ENCODE measurements at places on chromosomes 4 and X.

- no peak for DNase-seq
These were observed 32.1 kb upstream of the MAGEA8 start for GRCh38 chrX:149848855-149849254.

- DNase-seq: no peak
These were observed 48.4 kb downstream of the GPC3 start for GRCh38 chrX:133937022-133937421.

DNA sequence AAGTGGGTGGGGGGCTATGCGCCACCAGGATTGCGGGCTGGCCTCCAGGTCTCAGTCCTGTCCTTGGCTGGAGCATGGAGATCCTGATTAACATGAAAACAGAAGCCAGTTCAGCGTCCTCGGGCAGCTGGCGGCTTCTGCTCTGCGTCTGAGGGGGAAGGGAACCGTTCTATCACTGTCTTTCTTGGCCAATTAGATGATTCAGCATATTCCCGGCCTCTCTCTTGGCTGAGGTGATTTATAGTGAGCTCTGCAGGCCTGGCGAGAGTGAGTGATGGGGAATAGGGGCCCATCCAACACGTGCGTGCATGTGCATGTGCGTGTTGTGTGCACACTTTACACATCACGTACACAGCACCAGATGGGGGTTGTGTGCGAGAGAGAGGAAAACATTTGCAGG, 145.8 kb upstream of the ATP6AP2 start:
- no peak for DNase-seq

GRCh38 chrX:112651766-112652165, 28.0 kb downstream of the LHFPL1 start:
- DNase-seq: no peak

DNA sequence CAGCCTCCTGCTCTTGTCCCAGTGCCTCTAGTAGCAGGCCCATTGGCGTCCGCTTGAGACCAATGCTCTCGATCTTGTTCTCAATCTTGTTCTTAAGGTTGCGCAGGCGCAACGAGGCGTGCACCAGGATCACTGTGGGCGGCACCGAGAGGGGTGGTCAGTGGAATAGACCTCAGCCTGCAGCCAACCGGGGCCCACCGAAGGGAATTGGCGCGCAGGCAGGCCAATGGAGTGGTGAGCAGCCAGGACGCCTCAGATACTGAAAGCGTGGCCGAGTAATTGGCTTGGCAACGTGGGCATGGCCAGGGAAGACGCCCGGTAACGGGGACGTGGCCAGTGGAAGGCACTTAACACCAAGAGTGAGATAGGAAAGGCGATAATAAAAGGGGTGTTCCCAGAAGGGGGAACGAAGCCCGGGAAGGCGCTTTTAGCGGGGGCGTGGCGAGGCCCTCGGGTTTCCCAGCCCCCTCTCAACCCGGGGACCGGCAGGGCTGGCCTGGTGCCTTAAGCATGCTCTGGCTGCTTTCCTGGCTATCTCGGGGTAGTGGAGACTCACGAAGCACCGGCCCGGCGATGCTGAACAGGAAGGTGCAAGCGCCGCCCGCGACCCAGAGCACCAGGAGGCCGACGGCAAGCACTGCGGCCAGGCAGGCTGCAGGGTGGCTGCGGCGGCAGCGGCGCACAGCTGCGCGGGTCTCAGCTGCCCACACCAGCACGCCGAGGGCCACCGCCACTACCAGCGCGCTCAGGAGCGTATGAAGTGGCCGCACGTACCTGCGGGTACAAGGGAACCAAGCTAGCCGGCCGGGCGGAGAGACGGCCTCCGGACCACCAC, 1.7 kb downstream of the PRAF2 start:
- no peak for DNase-seq

GRCh38 chrX:19649226-19649995, 134.1 kb upstream of the MAP3K15 start:
- DNase-seq: no peak

GRCh38 chr4:109077505-109077904, 225.0 kb downstream of the COL25A1 start:
- DNase-seq: no peak

DNA sequence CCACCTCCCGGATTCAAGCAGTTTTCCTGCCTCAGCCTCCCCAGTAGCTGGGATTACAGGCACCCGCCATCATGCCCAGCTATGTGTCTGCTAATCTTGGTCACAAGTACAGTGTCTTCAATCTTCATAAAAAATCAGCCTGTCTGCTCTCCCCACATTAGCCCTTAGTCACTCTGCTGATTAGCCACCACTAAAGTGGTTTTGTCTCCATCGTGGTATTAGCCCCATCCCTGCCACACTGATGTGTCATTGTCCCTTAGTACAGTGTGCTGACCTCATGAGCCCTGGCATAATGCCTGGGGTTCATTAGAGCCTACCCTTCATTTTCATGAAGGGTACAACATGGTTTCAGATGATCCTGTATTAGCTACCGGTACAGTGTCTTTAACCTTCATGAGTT, 49.9 kb downstream of the ZNF157 start:
- DNase-seq: no peak

- DNase-seq: no peak
These were observed 42.2 kb upstream of the HPGD start for GRCh38 chr4:174564529-174564928.

- no peak for DNase-seq
These were observed 219.0 kb upstream of the PSAPL1 start for GRCh38 chr4:7653510-7654369.

- DNase-seq: no peak
These were observed 78.9 kb upstream of the UNC5C start for GRCh38 chr4:95627709-95628108.

- DNase-seq: no peak
These were observed 22.6 kb upstream of the TLR7 start for GRCh38 chrX:12844319-12844718.

DNA sequence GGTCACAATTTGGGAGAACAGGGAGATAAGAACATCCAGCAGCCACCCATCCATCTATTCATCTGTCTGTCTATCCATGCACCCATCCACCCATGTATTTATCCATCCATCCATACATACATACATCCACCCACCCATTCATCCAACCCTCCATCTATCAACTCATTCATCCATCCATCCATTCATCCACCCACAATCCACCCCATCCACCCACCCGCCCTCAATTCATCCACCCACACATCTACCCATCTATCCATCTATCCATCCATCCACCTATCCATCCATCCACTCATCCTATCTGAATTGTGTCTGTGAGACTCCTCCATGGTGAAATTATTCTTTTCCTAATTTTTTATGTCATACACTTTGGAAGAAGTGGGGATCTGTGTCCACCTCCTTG, 6.8 kb upstream of the CD99 start:
- no peak for DNase-seq

- DNase-seq: no peak
These were observed 22.7 kb downstream of the F8A3 start for GRCh38 chrX:155435744-155436112.

DNA sequence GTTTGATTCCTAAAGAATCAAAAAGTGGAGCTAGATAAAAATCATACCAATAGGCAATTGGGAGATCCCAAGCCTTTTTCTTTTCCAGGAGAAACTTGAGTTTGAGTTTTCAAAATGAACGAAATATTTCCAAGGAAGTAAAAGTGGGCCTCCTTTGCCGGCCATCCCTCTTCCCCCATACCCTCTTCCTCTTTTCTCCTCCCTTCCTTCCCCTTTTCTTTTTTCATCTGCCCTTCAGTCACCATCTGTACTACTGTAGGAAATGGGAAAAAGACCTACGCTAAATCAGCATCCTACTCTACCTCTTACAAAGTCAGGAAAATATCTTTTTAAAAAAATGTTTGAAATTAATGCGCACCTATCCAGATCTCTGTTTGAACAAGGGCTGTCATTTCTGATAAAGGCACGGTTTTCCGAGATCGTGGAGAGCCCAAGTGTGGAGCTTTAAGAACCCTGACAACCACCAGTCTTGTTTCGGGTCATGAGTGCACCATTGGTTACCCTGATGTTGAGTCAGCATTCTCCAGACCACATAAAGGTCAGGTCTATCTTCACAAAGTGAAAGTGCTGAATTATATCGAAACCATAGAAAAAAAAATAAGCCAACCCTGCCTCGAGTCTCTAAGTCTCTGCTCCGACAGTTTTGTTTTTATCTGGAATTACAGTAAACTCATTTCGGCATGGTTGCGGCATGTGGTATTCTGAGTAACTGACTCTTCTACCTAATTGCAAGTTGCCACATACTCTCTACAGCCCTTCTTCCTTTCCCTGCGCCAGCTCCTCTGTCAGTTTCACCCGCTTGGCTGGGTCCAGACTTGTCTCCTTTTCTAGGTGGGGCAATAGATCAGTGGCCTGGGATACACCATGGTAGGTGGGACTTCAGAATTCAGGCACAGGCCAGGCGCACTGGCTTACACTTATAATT, 140.2 kb upstream of the KLF3 start:
- DNase-seq: no peak

GRCh38 chrX:154322890-154323289, 27.3 kb downstream of the TKTL1 start:
- DNase-seq: no peak

DNA sequence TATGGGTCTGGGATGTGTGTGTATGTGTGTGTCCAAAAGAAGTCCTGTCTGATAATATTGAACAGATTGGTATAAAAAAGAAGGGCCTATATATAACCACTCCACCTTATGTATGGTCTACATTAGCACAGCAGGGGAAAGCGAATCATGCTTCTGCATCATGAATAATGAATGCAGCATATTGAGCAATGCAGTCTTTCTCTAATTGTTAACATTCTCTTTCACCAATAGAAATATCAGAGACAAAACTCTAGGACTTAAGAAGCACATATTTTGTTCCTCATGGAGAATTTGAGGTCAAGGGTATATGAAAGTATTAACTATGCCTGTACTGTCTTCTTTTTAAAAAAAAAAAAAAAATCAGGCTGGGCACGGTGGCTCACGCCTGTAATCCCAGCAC, 264.3 kb upstream of the NOCT start:
- DNase-seq: no peak

- no peak for DNase-seq
These were observed 153.4 kb upstream of the ARSJ start for GRCh38 chr4:114132830-114133229.

DNA sequence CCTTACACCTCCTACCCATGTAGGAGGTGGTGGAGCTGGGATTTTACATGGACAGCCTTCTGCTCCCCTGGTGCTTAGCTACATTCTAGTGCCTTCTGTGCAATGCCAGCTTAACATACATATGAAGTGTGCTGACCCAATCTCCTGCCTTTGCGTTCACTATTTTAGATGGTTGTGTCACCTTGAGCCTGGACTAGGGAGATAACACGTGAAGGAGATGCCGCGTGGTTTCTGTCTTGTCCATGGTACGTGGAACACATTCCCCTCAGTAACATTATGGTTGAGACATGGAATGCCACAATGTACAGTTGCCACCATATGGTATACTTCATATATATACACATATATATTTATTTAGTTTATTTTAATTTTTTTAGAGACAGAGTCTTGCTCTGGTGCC, 54.0 kb downstream of the TBL1X start:
- no peak for DNase-seq

DNA sequence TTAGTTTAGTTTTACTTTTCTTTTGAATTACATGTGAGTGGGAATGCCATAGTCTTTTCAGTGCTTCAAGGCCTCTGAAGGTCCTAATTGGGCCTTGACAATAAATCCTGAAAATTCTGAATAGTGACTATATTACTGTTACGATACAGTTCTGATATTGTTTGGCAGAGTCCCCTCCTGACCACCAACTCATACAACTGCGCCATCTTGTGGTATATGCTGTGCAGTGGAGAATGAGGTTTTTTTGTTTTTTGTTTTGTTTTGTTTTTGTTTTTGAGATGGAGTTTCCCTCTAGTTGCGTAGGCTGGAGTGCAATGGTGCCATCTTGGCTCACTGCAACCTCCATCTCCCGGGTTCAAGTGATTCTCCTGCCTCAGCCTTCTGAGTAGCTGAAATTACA, 56.6 kb upstream of the CHRDL1 start:
- no peak for DNase-seq

- no peak for DNase-seq
These were observed 1.6 kb upstream of the EFNB1 start for GRCh38 chrX:68827256-68827655.

- DNase-seq: no peak
These were observed 116.6 kb downstream of the UPRT start for GRCh38 chrX:75390470-75390869.

DNA sequence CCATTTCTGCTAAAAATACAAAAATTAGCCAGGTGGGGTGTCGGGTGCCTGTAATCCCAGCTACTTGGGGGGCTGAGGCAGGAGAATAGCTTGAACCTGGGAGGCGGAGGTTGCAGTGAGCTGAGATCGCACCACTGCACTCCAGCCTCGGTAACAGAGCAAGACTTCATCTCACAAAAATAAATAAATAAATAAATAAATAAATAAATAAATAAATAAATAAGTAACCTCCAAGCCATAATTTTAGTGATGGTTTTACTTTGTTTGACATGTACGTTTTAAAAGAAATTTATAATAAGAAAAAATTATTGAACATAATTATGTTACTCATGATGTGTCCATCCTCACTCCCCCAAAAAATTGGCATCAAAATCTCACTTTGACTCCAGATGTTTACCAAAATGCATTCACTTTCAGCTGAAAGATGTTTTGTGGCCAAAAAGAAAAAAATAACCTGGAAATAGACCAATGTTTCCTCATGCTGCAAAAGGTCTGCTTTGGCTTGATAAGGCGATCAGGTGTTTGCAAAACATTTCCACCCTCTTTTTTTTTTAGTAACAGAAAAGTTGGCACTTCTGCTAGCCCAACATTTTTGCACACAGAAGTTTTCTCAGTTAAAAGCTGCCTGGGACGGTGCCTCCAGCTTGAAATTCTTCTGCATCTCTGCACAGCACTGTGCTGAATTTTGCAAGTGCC, 42.2 kb upstream of the DHRSX start:
- no peak for DNase-seq

- no peak for DNase-seq
These were observed 14.2 kb downstream of the CNGA1 start for GRCh38 chr4:48002267-48002666.

DNA sequence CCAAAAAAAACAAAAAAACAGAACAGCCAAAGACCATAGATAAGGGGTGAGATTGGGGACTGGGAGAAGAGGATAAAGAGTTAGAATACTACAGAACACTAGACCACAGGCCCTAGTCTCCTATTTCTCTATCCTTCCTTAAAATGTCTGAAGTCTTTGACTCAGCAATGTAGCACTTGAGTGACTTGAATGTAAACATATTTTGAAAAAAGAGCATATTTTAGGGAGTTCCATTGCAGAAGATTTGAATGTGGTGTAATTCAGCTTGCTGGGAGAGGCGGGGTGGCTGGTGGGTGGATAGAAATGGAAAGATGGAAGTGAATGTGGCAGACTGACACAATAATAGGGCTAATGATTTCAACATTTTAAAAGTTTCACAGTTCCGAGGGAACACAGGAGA, 144.9 kb downstream of the CHIC2 start:
- DNase-seq: no peak

DNA sequence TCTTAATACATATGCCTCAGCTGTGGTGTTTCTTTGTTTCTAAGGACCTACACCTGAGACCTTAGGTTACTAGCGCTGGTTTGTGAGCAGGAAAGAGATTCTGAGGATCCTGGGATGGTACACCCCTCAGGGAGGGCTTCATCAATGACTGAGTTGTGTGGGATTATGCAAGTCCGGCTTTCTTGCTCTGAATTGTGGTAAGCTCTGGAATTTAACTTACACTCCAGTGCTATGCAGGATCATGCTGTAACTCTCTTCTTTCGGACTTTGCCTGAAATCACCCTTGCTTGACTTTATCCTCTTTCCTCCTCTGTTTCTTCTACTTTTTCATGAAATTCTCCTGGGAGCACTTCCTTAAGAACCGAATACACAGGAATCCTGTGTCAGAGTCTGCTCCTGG, 431.5 kb upstream of the BOD1L1 start:
- no peak for DNase-seq

GRCh38 chrX:71099736-71100135, 4.1 kb downstream of the FOXO4 start:
- no peak for DNase-seq

All from central memory CD8-positive, alpha-beta T cell (primary cell).